ENCODE measurements at places on chromosomes 1 and 21. TPM values are rescaled to one million over a fixed set of nuclear protein-coding genes. Genes with fewer than 3 reads are reported as not detected.
A peak's percentile ranks its signal among the peaks of the same experiment; 100 is the strongest.

CFH gene
- 0.08 TPM for total RNA-seq

DNA sequence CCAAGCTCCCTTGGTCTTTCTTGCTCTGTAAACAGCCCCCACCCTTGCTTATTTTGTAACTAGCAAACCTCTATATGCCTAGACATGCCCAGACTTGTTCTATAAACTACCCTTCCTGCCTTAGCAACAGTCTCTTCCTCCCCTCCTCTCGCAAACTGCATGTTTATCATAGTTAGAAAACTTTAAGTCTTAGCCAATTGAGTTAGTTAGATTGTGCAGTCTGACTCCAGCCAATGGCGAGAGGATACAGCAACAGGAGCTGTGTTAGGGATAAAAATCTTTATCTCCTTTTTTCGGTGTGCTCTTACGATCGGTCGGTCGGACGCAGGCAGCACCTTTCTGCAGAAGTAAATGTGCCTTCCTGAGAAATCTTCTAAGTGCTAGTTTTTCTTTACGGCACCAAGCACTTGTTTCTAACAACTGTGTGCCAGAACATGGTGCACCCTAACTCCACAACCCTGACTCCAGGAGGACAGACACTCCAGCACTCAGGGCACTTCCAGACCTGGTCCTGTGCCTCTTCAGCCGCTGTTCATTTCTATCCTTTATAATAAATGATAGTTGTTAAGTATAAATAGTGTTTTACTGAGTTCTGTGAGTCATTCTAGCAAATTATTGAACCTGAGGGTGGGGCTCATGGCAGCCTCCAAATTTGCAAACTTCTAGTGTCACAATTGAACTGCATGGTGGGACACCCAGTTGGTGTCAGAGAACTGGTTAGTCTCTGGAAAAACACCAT lies 25.7 kb upstream of the GNG4 start:
- H3K27me3 ChIP-seq: no peaks in the 10 kb centered on the region
- H3K4me3 ChIP-seq: peak overlapping the region; percentile 16
- H3K4me1 ChIP-seq: no peaks in the 10 kb centered on the region

GRCh38 chr1:54936791-54937190 lies 43.6 kb upstream of the TMEM61 start:
- H3K27ac ChIP-seq: no peak overlapping the region
- DNase-seq: no peak
- H3K4me1 ChIP-seq: peaks cover 7% of the 10 kb centered on the region
- no peaks in the 10 kb centered on the region for H3K27me3 ChIP-seq

- no peak overlapping the region for H3K27ac ChIP-seq
- no peak overlapping the region for H3K4me3 ChIP-seq
Observed at GRCh38 chr1:2988256-2988655, 33.0 kb upstream of the ACTRT2 start.

- no peaks in the 10 kb centered on the region for H3K4me1 ChIP-seq
- no peaks in the 10 kb centered on the region for H3K36me3 ChIP-seq
- DNase-seq: no peak
- no peak overlapping the region for H3K4me3 ChIP-seq
- H3K27ac ChIP-seq: no peak overlapping the region
Observed at GRCh38 chr1:189336115-189337100, 1141.3 kb downstream of the BRINP3 start.

U2AF1 gene
- total RNA-seq: 57.3 TPM

RUNX3 gene
- 1.4 TPM for total RNA-seq

- no peak overlapping the region for H3K4me3 ChIP-seq
- H3K27ac ChIP-seq: no peak overlapping the region
- H3K4me1 ChIP-seq: no peaks in the 10 kb centered on the region
- H3K36me3 ChIP-seq: no peaks in the 10 kb centered on the region
Observed at GRCh38 chr1:91856996-91857395, 29.0 kb downstream of the TGFBR3 start.

DNA sequence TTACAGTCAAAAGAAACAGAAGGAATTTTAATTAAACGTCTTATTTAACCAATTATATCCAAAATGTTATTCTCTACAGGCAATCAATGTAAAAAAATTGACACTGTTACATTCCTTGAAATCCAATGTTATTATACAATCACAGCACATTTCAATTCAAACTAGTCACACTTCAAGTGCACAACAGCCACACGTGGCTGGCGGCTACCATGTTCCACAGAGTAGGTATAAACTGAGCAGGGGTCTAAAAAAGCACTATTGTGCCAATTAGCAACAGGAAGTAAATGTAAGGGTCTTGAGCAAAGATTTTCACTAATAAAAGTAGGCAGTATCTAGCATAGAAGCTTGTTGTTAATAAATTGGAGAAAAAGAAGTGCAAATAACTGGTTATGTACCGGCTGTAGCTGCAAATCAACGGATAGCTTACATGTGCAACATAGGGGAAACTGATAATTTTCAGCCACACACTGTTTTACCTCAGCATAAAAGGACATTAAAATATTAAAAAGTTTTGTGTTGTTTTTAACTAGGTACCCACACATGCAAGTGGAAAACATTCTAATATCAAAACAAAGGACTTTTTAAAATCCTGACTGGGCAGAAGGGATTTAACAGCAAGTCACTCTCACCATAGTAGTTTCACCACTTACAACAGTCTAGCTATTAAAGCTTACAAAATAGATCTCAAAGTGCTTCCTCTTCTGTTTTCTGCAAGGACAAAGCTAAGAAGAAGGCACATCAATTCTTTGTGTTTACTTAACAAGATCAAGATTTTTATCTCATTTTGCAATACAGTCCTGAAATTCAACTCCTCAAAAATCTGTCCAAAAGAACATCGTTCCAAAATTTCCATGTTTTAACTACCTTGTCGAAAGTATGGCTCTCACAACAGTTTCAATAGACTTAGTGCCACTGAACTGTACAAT lies 2.5 kb downstream of the CSDE1 start:
- H3K4me1 ChIP-seq: peaks cover 4% of the 10 kb centered on the region
- H3K27ac ChIP-seq: no peak overlapping the region
- H3K4me3 ChIP-seq: peak overlapping the region; percentile 93
- no peaks in the 10 kb centered on the region for H3K27me3 ChIP-seq
- DNase-seq: no peak

TAGLN2 gene
- 266 TPM for total RNA-seq

GRCh38 chr1:246066573-246066972 lies 440.5 kb downstream of the SMYD3 start:
- H3K27me3 ChIP-seq: no peaks in the 10 kb centered on the region
- H3K27ac ChIP-seq: no peak overlapping the region
- no peaks in the 10 kb centered on the region for H3K36me3 ChIP-seq
- DNase-seq: peak; percentile 75

GRCh38 chr21:46194374-46195334 lies 10.4 kb upstream of the SPATC1L start:
- H3K4me1 ChIP-seq: no peaks in the 10 kb centered on the region
- H3K27me3 ChIP-seq: no peaks in the 10 kb centered on the region
- DNase-seq: peak; percentile 40
- no peak overlapping the region for H3K27ac ChIP-seq
- H3K4me3 ChIP-seq: no peak overlapping the region
- H3K36me3 ChIP-seq: peaks cover 44% of the 10 kb centered on the region

KLHDC9 gene
- 15.6 TPM for total RNA-seq

- H3K36me3 ChIP-seq: no peaks in the 10 kb centered on the region
- H3K27me3 ChIP-seq: peaks cover 15% of the 10 kb centered on the region
- H3K27ac ChIP-seq: no peak overlapping the region
- no peak for DNase-seq
Observed at GRCh38 chr1:54615531-54616279, 7.6 kb downstream of the FAM151A start.

GRCh38 chr1:87330057-87330884 lies 1.6 kb downstream of the LMO4 start:
- H3K4me3 ChIP-seq: peak overlapping the region; percentile 98
- peaks cover 2% of the 10 kb centered on the region for H3K4me1 ChIP-seq
- H3K27ac ChIP-seq: peak overlapping the region; percentile 9

DNA sequence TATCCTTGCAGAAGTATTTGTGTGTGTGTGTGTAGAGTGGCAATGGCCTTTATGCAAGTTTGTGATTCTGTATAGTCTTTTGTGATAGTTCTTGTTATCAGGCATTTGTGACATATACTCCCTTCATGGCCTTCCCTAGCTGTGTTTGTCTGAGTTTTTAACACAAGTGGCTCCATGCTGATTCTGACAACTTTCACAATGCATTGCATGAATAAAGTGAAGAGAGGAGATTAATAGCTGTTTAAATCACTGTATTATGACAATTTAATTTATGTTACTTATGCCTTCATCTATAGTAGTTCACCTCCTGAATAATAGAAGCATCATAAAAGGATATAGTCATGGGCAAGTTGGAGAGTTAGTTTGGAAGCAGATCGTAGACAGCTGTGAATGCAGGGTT lies 17.2 kb upstream of the MCOLN3 start:
- H3K4me3 ChIP-seq: no peak overlapping the region
- no peaks in the 10 kb centered on the region for H3K27me3 ChIP-seq
- H3K4me1 ChIP-seq: peaks cover 3% of the 10 kb centered on the region

COL24A1 gene
- 0.94 TPM for total RNA-seq

GRCh38 chr1:8540971-8541370 lies 223.1 kb downstream of the SLC45A1 start:
- no peaks in the 10 kb centered on the region for H3K27me3 ChIP-seq
- H3K27ac ChIP-seq: no peak overlapping the region
- no peak for DNase-seq
- no peaks in the 10 kb centered on the region for H3K4me1 ChIP-seq
- no peak overlapping the region for H3K4me3 ChIP-seq

ELF3 gene
- total RNA-seq: 55.2 TPM

NFASC gene
- 31.6 TPM for total RNA-seq

TSEN15 gene
- total RNA-seq: 20.7 TPM

- H3K27ac ChIP-seq: no peak overlapping the region
- peaks cover 8% of the 10 kb centered on the region for H3K27me3 ChIP-seq
- H3K36me3 ChIP-seq: peaks cover 42% of the 10 kb centered on the region
- no peak for DNase-seq
Observed at GRCh38 chr1:114703242-114703641, 7.9 kb upstream of the AMPD1 start.

GRCh38 chr1:20521960-20522861 lies 14.3 kb upstream of the MUL1 start:
- no peaks in the 10 kb centered on the region for H3K4me1 ChIP-seq
- H3K27me3 ChIP-seq: peaks cover 14% of the 10 kb centered on the region
- DNase-seq: peak; percentile 96
- H3K27ac ChIP-seq: no peak overlapping the region

DNA sequence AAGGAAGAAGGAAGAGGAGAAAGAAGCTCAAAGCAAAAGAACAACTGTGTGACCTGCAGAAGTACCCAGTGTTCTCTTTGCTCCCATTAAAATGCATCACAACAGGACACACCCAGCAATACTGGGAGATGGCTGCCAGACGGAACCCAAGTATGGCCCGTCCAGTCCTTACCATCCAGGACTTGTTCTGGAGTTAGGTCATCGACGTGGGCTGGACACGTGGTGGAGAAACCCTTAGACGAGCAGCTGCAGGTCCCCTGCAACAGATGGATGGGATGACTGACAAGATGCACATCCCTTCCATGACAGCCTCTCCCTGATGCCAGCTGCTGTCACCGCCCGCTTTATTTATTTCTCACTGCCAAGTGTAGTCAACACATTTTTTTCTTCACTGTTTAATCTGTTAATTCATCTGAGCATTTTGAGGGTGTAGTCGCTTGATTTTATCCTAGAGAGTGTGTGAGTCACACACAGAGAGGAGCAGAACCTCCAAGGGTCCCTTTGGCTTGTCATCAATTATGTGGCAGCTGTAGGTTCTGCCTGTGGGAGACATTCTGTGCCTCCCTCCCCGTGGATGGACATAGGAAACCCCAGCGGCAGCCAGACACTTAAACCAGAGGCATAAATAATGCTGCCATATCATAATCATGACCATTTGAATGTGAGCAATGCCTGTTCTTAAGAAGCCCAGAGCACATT lies 80.9 kb downstream of the ABCA4 start:
- DNase-seq: no peak
- H3K4me3 ChIP-seq: no peak overlapping the region
- H3K27ac ChIP-seq: no peak overlapping the region
- no peaks in the 10 kb centered on the region for H3K27me3 ChIP-seq
- H3K36me3 ChIP-seq: no peaks in the 10 kb centered on the region

- DNase-seq: no peak
- H3K27ac ChIP-seq: no peak overlapping the region
- no peaks in the 10 kb centered on the region for H3K27me3 ChIP-seq
Observed at GRCh38 chr1:63679076-63679475, 85.9 kb downstream of the PGM1 start.

DIO1 gene
- not detected for total RNA-seq

- H3K4me1 ChIP-seq: no peaks in the 10 kb centered on the region
- no peak overlapping the region for H3K27ac ChIP-seq
- peaks cover 45% of the 10 kb centered on the region for H3K27me3 ChIP-seq
- H3K4me3 ChIP-seq: no peak overlapping the region
- DNase-seq: no peak
Observed at GRCh38 chr1:982765-983436, 1.0 kb upstream of the PERM1 start.

All from endodermal cell (in vitro differentiated cells).